Stimulated activated CD8-positive, alpha-beta memory T cell treated with anti-CD3 and anti-CD28 coated beads, Interleukin-7, amount 100 ng/mL, for 48 hours (primary cell): ENCODE measurements at places on chromosomes 4 and X.
A peak's percentile ranks its signal among the peaks of the same experiment; 100 is the strongest.

GRCh38 chrX:48540028-48540375 is 488 bp downstream of the TBC1D25 start:
- DNase-seq: no peak

DNA sequence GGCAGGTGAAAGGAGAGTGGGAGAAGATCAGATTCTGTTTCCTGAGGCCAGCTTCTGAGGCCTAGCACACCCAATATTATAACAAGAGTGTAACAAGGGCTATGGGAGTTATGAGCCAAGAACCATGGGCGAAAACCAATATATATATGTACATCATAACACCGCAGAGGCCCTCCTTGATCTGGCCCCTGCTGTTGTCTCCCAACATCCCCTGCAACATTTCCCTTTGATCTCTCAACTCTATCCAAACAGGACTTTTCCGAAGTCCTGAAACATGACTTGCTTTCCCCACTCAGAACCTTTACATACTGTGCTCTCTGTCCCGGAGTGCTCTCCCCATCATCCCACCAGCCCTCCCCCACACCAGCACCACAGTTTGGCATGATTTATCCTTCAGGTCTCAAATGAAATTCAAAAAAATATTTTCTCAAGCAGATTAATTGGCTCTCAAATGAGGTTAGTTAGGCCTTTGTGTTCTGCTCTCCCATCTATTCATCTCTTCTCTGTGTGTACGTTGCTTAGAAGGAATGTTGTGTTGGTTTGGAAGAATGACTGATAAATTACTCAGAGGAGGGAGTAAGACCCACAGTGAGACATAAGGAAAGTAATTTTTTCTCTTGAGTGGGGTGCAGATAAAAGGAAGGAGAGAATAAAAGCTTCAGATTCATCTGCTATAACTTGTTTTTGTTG is 58.1 kb upstream of the SMIM10 start:
- DNase-seq: no peak

DNA sequence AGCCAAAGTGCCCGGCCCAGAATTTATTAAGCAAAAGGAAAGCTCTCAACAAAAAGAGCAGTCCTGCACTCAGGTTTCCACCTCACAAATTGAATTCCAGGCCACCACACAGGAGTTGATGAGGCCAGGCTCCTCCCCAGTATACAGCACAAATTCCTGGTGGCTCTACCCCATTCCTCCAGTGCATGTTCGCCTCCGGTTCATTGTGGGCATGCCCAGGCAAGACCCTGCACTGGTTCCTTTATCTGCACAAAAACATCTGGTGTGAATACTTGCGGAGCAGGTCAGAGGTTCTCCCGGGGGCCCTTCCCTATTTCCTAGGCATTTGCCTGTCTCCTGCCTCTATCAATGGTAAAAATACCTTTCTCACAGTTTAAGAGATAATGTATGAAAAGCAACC is 195.2 kb upstream of the ANXA10 start:
- DNase-seq: no peak

DNA sequence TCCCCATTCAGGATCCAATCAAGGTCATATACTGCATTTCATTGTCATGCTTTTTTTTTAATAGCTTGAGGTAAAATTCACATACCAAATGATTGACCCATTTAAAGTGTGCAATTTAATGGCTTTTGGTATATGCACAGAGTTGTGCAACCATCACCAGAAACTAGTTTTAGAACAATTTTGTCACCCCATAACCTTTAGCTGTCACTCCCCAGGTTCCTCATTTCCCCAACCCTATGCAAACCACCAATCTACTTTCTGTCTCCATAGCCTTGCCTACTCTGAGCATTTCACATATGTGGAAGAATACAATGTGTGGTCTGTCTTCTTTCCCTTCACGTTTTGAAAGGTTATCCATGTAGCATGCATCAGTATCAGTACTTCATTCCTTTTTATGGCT is 1.4 kb upstream of the SMAD1 start:
- no peak for DNase-seq

DNA sequence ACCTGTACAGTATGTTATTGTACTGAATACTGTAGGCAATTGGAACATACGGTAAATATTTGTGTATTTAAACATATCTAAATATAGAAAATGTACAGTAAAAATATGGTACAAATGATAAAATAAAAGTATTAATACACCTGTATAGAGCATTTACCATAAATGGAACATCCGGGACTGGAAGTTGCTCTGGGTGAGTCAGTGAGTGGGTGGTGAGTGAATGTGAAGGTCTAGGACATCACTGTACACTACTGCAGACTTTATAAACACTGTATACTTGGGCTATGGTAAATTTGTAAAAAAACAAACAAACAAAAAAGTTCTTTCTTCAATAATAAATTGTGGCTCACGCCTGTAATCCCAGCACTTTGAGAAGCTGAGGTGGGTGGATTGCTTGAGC is 52.4 kb upstream of the FHL1 start:
- no peak for DNase-seq

- DNase-seq: no peak
Observed at GRCh38 chr4:20680736-20681135, 19.5 kb upstream of the PACRGL start.

DNA sequence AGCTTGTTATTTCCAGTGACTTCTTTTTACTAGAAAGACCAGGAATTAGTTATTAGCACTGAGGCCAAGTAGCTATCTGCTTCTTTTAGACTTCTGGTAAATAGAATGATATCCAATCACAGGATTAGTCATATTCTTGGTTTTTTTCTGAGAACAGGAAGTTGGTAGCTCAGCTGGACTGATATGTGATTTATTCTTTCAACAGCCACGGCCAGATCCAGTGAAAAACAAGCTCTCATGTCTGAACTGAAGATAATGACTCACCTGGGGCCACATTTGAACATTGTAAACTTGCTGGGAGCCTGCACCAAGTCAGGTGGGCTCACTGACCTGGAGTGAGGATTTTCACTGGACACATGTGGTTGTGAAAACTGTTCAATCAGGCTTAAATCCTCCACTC is 48.6 kb downstream of the PDGFRA start:
- no peak for DNase-seq

DNA sequence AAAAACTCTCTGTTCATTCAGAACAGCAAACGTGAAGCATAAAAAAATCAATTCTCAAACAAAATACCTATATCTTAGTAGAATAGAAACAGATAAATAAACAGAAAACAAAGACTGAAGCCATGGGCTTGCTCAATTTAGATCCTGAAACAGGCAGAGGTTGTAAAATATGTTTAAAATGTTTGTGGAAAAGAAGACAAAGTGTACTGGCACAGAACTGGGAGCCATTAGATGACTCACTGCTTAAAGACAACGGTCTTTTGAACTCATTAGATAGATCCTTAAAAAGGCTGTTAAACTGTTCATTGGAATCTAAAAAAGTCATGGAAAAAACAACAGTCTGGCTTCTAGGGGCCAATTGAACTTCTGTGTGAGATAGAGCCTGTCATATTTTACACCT is 247.0 kb upstream of the NDST4 start:
- DNase-seq: no peak

GRCh38 chr4:168220893-168221292 is 97.7 kb downstream of the DDX60 start:
- DNase-seq: no peak

DNA sequence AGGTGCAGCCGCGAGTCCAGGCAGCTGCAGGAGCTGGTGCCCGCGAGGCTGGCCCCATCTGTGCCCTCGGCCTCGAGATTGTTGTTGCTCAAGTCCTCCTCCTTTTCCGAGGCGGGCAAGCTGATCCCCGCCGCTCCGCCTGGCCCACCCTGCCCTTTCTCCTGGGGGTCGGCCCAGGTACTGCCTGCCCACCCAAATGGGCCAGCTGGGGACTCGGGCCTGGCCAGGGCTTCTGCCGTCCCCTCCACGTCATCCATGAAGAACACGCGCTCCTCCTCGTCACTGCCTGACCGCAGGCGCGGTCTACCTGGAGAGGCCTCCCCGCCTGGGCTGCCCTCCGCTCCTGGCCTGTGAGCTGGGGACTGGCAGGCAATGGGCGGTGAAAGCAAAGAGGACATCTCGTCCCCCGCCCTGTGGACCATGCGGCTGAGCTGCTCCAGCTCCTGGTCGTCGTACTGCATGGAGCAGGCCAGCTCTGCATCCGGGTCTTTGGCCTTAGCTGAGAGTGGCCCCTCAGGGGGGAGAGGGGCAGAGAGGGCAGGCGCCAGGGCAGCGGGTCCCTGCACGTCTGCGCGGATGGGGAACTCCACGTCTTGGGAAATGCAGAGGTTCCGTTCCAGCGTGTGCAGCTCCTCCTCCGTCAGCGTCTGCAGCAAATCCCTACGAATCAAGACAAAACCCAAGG is 43.1 kb upstream of the MXD4 start:
- no peak for DNase-seq

DNA sequence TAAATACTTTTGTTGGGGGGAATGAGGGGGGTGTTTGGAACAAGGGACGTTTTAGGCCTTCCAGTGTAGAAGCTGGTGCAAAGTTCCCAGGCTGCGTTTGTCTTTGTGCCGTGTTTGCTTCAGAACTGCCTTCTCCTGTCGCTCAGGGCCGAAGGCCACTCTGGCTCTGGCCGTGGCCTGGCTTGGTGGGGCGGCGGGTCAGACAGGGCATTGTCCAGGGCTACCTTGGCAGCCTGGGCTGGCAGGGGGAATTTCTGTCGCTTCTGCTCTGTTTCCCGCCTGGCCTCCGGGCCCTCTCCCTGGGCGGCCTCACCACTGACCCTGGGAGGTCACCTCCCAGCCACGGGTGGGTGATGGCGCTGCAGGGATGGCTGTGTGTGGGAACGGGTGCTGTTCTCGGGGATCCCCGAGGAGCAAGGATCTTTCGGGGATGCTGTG is 140.0 kb downstream of the COL4A6 start:
- no peak for DNase-seq

DNA sequence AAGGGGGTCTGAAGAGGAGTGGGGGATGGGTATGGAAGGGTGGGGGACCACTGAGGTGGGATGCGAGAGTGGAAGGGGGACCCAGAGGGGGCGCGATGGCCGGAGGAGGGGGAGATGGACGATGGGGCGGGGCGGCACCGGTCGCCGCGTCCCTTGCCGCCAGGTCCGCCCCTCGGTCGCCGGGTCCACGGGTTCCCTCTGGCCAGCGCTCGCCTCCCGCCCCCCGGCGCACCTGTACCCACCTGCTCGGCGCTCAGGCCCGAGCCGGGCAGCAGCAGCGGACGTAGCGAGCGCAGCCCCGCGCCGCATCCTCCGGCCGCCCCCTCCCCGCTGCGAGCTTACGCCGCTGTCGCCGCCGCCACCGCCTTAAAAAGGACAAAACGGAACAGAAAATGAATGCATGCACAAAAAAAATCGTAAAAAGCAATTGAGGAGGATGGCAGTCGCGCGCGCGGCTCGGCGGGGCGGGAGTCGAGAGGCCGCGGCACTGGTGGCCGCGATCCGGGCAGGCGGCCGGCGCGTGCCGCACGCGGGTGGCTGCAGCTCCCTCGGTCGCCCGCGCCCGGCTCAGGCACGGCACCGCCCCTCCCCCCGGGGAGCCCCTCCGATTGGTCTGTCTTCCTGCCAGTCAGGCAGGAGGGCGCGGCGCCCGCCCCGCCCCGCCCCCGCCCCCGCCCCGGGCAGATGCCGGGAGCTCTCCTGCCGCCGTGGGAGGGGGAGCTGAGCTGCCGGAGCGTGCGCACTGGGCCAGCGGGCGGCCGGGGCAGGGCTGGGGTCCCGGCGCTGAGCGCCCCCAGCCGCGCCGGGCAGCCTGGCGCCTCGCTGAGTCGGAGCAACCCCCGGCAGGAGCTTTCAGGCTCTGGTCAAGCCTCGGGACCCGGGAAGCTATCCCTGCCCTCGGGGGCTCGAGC is at the start of gene JAKMIP1:
JAKMIP1 (minus strand) TSS at position 539 of the 911 bp plus-strand sequence. CDS start 87,699 bp downstream, outside the sequence.
- peak; percentile 71 for DNase-seq

- no peak for DNase-seq
Observed at GRCh38 chr4:99634742-99635360, 22.8 kb downstream of the C4orf54 start.

DNA sequence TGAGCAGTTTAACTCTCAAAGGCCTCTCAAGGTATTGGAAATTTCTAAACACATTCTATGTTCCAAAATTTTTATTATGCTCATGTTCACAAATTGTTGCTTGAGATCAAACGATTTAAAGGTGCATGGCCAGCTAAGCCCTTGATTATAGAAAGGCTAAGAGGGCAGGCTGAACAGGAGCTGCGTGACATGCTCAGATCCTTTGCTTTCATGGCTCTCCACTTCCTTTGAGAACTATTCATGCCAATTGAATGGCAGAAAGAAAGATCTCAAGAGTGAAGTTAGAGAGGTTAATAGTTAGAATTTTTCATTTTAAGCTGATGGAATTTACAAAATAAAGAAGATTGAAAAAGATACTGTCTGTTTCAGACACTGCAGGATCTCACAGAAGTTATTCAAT is 594 bp downstream of the LRIT3 start:
- DNase-seq: no peak

GRCh38 chrX:55030271-55031205 is at the start of gene ALAS2:
Gene ALAS2, minus strand, starts transcription at chrX:55030977. Its CDS starts 4,977 bp downstream, at chrX:55026000.
- DNase-seq: no peak

- no peak for DNase-seq
Observed at GRCh38 chr4:127224556-127224955, 408.2 kb upstream of the INTU start.
